ENCODE measurements at places on chromosomes 13 and 19. TPM values are rescaled to one million over a fixed set of nuclear protein-coding genes. Genes with fewer than 3 reads are reported as not detected.

DNA sequence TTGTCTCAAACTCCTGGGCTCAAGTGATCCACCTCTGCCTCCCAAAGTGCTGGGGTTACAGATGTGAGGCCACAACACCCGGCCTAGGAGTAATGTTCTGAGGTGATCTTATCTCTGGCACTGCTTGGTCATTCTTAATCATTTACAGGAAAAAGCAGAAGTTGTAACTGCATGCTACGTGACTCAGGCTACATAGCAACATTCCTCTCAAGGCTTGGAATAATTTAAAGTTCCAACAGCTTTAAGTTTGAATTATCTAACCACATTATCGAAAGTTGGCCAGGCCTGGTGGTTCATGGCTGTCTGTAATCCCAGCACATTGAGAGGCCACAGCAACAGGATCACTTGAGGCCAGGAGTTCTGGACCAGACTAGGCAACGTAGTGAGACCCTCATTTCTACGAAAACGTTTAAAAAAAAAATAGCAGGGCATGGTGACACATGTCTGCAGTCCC is 3.9 kb upstream of the B9D2 start:
- DNase-seq = no peak

Gene WTIP
- total RNA-seq = 3.4 TPM

- DNase-seq = no peak
Observed at GRCh38 chr19:45791744-45792469, 738 bp downstream of the DMWD start.

- no peak for DNase-seq
Observed at GRCh38 chr19:3402631-3403443, 36.5 kb downstream of the NFIC start.

Gene SULT2A1
- not detected for total RNA-seq

Gene TEX26
- not detected for total RNA-seq

GRCh38 chr19:29495091-29495490 is 30.7 kb upstream of the VSTM2B start:
- no peak for DNase-seq

DNA sequence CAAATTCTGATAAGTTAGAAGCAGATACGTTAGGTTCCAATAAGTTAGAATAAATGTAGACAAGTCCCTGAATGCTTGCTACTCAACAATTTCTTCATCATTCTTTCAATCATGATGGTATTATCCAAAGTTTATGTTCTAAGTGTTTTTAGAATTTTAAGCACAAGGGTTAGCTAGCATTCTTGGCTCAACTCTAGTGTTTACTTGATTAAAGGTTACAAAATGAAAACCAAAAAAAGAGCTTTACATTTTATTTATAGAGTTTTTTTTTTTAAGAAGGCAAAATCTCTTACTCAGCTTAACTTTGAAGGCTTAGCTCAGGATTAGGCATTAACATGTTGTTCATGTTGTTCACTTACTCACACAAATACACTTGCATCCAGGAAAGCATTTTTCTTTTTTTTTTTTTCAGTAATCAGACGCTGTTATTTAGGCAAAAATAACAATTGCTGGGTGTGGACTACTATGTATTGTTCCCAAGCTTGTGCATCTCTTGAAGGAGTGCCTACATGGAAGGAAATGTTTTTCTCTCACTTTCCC is 420.6 kb downstream of the DCT start:
- DNase-seq = no peak

Measured in pancreas (tissue), 10 donors.